ENCODE measurements at places on chromosomes 12 and 14. TPM values are rescaled to one million over a fixed set of nuclear protein-coding genes. Genes with fewer than 3 reads are reported as not detected.

- DNase-seq: no peak
Observed at GRCh38 chr14:73742520-73743238, 28.5 kb upstream of the PNMA1 start.

DNA sequence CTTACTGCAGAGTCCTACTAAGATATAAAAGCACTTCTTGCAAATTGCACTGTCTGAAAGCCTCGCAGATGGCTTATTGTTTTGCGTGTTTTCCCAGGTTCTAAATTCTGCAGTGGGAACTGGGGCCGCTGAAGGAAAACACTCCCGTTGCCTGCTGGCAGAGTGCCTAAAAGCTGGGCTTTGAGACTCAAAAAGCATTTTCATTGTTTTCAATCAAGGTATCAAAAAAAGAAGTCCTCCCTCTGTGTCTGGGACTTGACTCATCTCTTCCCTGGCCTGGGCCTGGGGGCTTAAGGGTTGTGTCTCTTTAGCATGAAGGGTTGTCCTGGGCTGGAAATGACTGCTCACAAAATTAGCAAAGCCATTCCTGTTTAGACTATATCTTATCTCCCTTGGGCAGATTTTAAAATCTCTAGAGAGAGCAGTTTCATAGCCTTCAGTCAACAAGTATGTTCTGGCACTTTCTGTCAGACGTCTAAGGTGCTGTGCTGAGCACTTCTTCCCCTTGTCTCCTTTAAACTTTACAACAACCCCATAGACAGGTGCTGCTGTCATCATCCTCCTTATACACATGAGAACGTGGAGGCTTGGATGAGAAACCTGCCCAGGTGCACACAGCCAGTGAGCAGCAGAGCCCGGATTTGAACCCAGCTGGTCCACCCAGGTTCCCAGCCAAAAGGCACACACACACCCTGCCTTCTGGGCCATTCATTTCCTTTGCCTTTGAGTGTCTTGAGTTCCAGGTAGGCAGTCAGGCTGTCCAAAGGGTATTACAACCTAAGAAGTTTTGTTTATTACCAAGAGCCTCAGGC lies 31.1 kb downstream of the ELK3 start:
- no peak for DNase-seq

- DNase-seq: no peak
Observed at GRCh38 chr12:103728323-103728722, 112.7 kb downstream of the NT5DC3 start.

DNA sequence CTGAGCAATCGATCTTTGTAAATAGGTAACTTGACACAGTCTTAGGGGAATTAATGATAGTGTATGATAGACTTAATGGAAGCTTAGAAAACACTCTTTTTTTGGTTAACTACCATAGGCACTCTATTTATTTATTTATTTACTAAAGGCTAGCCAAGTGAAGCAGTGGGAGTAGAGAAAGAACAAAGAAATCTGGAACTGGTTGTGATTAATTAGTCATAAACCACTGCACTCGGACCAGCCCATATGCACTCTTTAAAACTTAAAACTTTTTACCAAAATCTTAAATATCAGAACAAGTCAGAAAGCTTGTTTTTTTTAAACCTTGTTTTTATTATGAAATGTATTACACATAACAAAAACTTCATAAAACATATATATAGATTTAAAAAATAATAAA lies 49.5 kb upstream of the SRP54 start:
- no peak for DNase-seq

The SVOP gene
- total RNA-seq: not detected
